ENCODE measurements at places on chromosomes 11 and 22.
A peak's percentile ranks its signal among the peaks of the same experiment; 100 is the strongest.

- no peak for DNase-seq
Observed at GRCh38 chr11:13868710-13869397, 93.7 kb upstream of the SPON1 start.

- no peak for DNase-seq
Observed at GRCh38 chr11:34238966-34239365, 118.8 kb downstream of the ABTB2 start.

GRCh38 chr22:29031227-29032011 lies 30.2 kb downstream of the C22orf31 start:
- DNase-seq = no peak

DNA sequence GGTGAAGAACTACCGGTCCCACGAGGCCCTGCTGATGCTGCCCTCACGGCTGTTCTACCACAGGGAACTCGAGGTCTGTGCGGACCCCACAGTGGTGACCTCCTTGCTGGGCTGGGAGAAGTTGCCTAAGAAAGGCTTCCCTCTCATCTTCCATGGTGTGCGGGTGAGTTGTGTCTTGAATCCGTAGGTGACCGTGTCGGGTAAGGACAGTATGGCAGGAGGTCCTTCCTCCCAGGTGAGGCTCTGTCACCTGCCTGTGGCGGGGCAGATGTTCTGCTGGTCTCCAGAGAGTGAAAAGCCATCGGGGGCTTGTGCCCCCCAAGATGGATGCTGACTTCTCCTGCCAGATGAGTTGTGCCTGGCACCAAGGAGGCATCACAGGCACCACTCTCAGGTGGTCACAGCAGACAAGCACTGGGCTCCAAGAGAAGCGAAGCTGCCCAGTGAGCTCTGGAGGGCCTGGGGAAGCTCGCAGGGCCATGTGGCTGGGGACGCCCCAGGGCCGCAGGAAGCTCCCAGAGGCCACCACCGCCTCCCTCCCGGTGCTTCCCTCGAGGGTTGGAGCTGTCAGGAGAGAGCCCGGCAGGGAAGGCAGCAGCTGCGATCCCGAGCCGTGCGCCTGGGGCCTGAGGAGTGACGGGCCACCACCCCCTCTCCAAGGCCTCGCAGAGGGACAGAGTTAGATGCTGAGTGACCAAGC lies 17.3 kb upstream of the PANX2 start:
- no peak for DNase-seq

DNA sequence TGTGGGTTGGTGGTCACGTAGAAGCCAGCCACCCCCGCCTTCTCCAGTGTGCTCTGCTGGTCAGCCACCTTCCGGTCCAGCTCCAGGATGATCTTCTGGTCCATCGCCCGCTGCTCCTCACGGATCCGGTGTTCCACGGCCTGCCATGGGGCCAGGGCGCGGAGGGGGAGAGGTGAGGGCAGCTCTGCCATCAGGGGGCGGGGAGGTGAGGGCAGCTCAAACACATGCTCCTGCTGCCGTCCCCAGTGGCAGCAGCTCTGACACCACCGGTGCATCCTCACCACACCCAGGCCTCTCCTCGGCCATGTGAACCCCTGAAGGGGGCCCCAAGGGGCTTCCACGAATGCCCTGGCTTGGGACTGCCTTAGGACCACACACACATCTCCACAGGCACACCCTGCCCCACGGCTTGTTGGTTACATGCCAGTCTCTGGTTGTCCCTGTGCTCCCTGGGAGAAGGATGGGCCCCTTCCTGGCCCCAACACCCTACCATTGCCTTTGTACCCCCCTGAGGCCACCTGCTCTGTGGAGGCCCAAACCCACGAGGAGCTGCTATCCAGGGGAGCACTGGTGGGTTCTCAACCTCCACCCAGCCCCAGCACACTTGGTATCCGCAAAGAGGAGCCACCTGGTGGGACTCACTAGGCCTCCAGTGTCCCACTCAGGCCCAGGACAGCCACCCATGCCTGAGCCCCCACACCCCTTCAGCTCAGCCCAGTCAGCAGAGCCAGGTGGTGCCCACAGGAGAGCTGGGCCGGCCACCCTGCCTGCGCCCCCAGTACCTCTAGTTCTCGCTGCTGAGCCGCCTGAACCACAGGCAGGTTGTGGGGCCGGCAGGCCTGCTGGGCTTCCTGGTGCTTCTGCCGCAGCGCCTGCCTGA lies 4.3 kb downstream of the DGCR6L start:
- no peak for DNase-seq

GRCh38 chr11:44244639-44245310 lies 65.2 kb downstream of the ALX4 start:
- no peak for DNase-seq

GRCh38 chr11:118878163-118878563 lies 5.5 kb upstream of the CXCR5 start:
- DNase-seq = no peak

DNA sequence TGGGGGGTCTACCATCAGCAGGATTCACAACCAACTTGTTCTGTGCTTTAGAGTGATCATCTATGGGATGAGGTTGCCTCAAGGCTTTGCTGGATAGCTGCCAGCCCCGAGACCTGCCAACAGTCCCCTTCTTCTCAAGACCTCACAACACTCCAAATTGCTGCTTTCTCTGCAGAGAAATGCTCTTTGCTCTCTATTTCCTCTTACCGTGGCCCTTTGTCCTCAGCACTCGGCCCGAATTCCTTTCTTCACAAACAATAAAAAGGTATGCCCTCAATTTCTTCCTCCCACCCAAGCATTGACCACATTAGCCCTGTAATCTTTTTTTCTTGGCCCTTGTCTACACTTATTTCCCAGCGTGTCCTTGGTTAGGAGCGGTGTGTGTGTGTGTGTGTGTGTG lies 147.4 kb upstream of the SNX19 start:
- DNase-seq = no peak

DNA sequence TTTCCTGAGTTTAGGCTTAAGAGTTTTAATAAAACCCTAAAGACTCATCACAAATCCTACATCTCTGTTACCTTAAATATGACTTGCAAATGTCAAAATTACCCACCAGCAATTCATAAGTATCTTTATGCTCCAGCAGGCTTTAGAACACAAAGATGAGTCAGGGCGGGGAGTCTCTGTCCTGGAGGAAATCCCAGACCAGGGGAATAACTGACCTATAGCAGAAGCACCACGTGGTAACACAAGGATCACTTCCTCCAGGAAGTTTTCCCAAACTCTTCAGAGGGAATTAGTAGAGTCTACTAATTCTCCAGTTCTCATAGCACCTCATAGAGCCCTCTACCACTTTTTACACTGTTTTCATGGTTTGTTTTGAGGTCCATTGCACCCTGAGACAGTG lies 217.0 kb downstream of the NAV2 start:
- no peak for DNase-seq

- DNase-seq = peak; percentile 23
Observed at GRCh38 chr22:19843107-19843856, 11.4 kb downstream of the GNB1L start.

GRCh38 chr11:15547685-15548084 lies 433.0 kb downstream of the INSC start:
- DNase-seq = no peak

GRCh38 chr11:31325160-31325559 lies 44.4 kb downstream of the DCDC1 start:
- DNase-seq = no peak

DNA sequence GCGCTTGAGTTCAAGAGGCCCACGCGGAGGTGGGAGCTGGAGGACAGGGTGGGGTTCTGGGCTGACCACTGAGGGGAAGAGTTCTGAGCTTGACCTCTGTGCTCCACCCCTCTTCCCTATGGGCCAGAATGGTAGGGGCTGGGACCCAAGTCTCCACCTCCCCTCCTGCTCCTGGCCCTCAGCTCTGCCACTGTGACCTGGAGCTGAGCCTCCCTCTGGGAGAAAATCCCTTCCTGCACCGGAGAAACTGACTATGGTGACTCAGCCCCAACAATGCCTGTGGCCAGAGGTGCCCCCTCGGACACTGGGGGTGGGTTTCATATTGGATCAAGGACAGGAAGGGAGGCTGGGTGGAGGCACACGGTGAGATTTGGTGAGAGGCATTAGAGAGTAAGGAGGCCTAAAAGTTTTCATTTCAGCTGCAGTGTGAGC lies 23.0 kb downstream of the RELT start:
- DNase-seq = no peak

GRCh38 chr22:40050258-40050657 lies 55.5 kb downstream of the FAM83F start:
- no peak for DNase-seq

DNA sequence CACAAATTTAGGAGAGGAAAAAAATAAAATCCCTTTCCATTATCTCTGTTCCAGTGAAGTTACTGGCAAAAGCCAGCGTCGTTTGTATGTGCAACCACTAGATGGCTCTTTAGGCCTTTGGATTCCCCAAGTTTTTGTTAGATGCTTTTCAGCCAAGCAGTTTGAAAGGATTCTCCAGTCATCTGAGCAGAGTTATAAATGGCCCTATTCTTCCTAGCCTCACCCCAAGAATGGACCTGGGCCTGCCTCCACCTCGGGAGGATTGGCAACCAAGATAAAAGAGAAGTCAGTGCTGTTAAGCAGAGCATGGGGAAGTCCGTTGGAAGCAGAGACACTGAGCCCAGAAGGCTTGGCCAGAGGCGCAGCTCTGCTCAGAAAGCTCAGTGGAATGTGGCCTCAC lies 15.4 kb downstream of the FAM181B start:
- DNase-seq = peak; percentile 53

DNA sequence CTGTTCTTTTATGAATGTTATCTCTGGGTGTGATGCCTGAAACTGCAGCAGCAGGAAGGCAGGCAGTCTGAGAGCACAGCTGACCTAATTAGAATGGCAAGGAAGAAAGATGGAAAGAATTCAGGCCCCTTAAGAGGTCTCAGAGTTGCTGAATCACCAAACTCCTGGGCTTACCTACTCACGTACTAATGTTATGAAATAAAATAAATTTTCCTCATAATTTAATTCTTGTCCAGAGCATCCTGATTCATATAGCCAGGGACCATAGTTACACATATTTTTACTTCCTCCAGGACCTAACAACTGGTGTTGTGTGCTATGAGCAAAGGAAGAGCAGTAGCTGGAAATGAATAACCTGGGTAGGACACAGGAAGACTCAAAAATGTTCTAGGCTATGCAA lies 41.9 kb downstream of the SNX19 start:
- DNase-seq = no peak

DNA sequence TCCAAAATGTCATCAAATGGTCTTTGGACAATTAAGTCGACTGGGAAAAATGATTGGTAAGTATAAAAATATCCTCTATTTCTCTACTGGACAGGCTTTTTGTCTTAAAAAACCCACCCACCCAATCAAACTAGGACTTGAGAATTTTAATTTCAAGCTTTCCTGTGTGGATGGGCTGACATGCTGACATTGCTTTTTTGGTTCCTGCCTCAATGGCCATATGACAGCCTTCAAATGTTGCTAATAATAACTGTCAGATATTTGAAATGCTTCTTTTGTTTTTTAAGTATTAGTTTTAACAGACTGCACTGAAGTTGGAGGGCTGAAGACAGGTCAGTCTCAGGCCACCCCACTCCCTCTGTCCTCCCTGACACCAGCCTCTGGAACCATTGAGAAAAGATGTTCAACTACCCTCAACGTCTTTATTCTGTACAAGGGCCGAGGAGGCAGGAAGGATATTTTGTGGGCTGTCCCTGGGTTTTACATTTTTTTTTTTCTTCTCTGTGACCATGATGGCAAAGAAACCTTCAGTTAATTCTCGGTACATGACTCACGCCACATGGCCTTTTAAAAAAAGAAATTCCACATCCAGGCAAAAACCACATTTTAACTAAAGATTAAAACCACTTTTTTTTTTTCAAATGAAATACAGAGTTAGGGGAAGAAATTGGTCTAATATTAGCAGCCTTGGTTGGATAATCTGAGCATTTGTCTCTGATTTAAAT lies 130.4 kb downstream of the SLC1A2 start:
- DNase-seq = no peak

DNA sequence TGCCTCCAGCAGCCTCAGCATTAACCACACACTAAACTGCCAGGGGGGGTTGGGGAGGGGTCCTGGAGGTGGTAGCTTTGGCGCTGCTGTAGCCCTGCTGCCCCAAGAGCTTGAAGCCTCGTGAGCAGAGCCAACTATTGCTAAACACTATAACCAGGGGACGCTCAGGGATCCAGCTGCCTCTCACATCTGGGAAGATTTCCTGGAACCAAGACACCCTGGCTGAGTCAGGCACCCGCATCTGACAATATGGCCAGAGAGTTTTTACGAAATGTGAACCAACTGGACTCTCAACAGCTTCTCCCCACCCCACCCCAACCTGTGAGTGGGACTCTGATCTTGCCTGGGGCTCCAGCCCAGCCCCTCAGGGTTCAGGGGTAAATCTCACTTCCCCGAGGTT lies 14.3 kb downstream of the C1QTNF6 start:
- DNase-seq = no peak

DNA sequence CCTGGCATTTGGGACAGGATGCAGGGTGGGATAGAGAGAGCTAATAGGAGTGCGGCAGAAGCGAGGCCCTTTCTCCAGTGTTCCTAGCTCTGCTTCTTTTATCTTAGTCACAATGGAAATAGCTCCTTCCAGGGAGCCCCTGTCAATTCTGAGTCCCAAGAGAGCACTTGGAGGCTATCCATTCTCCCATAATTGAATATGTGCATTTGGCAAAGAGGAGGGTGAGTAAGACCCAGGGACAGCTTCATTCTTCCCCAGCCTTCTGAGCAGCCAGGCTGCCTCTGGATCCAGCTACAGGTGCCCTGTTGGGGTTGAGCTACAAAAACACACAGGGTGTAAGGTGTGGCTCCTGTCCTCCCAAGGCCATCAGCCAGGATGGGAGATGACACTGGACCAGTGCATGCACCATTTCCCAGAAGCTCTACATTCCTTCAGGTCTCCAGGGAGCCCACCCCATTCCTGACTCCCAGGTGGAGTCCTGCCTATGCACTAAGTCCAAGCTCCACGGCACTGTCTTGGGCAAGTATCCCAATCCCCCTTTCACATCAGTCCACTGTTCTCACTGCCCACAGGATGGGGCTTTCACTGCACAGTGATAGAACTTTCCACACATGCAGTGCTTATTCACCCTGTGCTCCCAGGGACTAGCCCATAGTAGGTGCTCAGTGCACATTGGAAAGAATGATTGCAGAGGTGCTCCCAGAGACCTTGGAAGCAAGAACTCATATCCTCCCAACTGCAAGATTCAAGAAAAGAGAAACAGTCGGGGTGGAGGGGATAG lies 6.2 kb downstream of the MS4A10 start:
- DNase-seq = no peak

DNA sequence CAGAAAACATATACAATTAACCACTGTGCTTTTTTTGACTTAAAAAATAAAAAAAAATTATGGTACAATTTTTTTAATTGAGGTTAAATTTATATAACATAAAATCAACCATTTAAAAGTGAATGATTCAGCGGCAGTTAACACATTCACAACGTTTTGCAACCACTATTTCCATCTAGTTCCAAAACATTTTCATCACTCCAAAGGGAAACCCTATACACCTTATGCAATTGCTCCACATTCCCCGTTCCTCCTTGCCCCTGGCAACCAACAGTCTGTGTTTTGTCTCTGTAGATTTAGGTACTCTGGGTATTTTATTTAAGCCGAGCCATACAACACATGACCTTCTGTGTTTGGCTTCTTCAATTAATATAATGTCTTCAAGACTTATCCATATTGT lies 15.3 kb downstream of the DDI1 start:
- DNase-seq = no peak

- no peak for DNase-seq
Observed at GRCh38 chr22:23892130-23892529, 2.1 kb upstream of the MIF start.
